ENCODE measurements at places on chromosomes 6 and 20.

GRCh38 chr6:30493643-30494250, 4.4 kb downstream of the HLA-E start:
- DNase-seq = no peak

- DNase-seq = no peak
Observed at GRCh38 chr6:2478200-2478599, 232.8 kb upstream of the GMDS start.

- no peak for DNase-seq
Observed at GRCh38 chr20:2332711-2333110, 36.9 kb downstream of the TGM3 start.

- no peak for DNase-seq
Observed at GRCh38 chr20:20051767-20052073, 546 bp downstream of the CRNKL1 start.

GRCh38 chr6:16002332-16003196, 126.3 kb upstream of the MYLIP start:
- DNase-seq = no peak

DNA sequence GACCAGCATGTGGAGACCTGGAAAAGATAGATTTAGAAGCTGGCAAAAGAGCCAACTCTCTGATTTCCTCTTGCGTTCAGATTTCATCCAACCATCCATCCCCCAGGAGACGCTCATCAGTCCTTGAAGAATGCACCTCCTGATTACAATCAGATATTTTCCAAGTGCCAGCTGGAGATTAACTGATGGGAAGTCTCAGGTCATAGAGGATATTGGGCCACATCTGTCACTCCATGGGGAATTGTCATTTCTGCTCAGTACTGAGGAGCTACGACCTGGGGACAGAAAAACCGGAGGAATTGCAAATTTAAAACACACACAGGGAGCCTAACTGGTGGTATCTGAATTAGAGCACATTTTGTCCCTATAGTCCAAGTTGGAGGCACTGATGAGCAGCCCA, 496.2 kb upstream of the SULF2 start:
- DNase-seq = peak; percentile 85
